Activated CD4-positive, alpha-beta T cell treated with anti-CD3 and anti-CD28 coated beads, Interleukin-2, amount 10 ng/mL, durations not matched to agents 7 days and 5 days (primary cell): ENCODE measurements at places on chromosomes 12 and 14.

DNA sequence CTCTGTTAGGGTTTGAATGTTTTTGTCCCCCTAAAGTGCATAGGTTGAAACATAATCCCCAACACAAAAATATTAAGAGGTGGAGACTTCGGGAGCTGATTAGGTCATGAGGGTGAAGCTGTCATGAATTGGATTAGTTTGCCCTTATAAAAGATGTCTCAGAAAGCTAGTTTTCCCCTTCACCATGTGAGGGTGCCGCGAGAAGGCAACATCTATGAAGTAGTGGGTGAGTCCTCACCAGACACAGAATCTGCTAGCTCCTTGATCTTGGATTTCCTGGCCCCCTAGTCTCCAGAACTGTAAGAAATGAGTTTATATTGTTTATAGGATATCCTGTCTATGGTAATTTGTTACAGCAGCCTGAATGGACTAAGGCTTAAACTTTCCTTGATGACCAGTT, 301.5 kb upstream of the ATP2B1 start:
- no peak for DNase-seq

DNA sequence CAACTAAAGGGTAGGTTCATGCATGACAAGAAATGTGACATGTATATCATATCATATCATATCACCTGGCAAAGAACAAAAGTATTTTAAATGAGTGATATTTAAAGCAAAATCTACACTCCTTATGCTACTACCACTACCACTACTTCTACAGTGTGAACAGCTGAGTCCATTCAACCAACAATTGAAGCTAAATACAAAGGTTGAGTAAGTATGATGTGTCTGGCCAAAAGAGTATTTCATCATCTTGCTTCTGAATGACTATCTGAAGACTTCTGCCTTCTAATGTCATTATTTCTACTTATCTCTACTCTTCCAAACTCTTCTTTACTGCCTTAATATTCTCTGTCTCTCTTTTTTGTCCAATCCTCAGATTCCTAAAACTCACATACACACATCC, 292.6 kb upstream of the CAND1 start:
- DNase-seq: no peak

DNA sequence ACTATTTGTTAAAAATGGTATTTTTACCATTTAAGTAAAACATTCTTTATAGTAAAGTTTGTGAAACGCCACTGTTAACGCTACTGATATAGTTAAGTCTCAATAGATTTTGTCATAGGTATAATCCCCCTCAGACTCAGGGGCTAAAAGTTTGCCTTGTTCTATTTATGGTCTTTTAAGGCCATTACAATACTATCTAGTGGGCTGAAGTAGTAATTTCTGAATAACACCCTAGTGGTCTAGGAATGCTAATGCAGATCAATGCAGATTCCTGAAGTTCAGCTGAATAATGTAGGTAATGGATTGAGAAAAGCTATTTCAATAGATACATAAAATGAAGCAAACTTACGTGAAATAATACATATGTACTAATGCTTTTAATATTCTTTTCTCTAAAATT, 989.3 kb upstream of the NOVA1 start:
- no peak for DNase-seq

DNA sequence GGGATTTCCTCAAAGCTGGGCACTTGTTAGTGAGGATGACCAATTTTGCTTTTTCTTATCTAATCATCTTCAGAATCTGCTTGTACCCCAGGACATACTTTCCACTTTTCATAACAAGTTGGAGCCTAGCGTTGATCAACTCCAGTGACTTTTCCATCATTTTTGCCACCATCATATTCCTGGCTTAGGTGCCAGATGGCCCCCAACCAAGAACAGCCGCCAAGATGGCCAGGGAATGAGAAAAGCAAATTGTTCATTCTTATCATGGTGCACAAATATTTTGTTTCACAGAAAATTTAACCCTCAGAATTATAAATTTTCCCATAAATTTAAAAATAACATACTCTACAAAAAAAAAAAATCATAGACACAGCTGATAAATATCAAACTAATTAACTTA, 37.5 kb downstream of the SLC2A13 start:
- no peak for DNase-seq

DNA sequence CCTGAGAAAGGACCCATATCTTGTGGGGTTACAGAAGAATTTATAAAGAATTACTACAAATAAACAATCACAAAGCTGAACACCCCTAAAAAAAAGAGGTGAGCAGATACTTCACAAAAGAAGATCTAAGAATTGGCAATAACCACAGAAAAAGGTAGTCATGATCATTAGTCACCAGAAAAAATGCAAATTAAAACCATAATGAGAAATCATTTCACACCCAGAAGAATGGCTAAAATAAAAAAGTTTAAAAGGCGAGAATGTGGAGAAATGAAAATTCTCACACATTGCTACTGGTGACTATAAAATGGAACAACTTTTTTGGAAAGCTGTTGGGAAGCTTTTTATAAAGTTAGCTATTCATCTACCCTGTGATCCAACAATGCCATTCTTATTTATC, 208.2 kb upstream of the GARIN6 start:
- no peak for DNase-seq

DNA sequence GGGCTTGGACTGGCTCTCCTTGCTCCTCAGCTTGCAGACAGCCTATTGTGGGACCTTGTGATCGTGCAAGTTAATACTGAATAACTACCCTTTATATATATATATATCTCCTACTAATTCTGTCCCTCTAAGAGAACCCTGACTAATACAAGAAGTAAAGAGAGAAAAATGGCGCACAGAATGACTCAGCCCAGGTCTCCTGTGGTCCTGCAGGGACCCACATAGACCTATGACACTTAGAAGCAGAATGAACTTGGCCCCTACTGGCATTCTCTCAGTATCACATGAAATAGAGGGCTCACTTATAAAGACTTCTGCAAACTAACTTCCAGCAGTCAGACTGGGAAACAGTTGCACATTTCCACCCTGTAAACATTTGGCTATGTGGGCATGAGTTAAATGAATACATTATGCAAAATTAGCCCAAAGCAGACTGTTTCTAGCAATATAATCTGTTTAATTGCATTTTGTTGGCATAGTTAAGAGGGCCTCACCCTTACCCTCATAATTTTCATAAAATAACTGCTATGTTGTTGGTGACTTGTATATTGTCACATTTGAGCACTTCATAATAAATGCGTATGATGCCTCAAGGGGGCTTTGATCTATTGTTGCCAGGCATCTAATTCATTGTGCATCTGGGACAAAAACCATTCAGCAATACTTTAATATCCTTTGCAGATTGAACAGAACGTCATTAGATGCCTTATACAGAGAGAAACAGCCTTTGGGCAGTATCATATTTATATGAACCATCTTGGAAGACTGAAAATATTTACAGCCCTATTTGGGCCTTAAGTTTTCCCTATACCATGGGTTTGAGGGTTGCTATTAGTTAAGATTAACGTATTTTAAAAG, 349.7 kb upstream of the DIO2 start:
- DNase-seq: no peak

DNA sequence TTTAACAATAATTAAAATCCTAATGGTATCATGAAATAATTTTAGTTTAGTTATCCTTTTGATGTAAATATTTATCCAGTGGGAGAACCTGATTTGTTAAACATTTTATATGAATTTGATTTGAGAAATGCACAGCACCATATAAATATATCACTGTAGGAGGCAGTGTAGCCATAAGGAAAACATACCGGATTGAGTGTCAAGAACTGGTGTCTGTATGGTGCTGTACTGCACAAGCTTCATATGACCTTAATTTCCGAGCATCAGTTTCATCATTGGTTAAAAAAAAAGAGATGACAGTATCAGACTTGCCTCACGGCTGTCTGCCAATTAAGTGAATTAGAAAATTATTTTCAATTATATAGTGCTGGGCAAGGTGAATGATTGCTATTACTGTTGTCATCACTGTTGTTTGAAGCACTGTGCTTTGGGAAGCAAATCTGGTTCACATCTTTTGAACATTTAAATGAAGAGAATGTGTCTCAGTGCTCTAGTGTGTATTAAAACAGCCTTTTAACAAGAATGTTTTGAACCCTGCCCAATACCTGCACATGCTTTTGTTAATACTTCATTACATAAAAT, 72.1 kb downstream of the TMTC2 start:
- DNase-seq: no peak

GRCh38 chr14:22375321-22375930, 213.6 kb downstream of the DAD1 start:
- DNase-seq: no peak

DNA sequence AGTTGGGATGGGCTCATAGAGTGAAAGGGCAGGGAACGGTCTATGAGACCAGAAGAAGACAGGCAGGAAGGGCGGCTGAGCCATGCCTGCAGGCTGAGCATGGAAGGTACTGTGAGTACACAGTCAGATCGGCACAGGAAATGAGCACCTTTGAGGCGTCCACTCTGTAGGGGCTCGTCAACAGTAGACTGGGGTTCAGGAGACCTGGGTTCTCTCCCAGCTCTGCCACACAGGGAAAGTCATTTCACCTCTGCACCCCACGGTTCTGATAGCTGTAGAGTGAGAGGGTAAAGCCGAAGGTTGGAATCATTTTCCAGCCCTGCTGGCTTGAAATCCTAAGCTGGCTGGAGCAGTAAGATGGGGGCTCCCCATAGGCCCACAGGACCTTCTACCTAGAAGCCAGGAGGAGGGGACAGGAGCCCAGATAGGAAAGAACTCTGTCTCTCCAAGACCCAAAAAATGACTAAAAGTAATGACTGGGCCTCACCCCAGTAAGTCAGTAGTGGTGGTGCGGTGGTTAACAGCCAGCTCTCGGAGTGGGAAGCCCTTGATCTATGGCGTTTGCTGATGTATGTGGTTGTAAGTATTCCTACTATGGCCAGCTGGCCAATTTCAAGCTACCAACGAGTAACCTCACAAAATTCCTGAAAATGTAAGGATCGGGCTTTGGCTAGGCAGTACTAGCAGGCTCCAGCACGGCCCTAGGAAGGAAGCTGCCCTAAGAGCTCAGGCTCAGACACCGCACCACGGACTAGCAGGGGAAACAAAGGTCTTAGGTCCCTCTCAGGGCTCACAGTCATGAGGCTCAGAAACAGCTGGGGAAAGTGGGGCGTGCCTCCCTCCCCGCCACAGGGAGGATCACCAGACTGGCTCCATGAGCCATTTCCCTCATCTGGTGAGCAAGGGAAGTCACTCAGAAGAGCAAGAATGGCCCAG, 10.3 kb upstream of the CD27 start:
- peak; percentile 56 for DNase-seq
